ENCODE measurements at places on chromosomes 4 and X.

DNA sequence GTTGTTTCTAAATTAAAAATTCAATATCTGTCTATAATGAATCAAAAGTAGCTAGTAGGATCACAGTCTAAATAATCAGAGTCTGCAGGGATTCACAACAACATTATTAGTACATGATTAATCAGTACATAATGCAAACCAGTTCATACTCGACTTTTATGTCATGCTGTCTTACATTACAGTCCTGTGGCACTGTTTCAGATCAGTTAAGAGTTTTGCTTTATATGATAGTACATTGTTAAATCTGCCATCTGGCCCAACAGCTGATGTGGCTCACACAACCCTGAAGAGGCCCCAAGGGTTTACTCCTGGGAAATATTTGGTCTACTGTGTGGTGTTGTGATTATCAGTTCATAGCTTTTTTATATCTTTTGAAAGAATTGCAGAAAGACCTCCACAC, 247.1 kb upstream of the ETNPPL start:
- no peak for DNase-seq

- DNase-seq = no peak
These were observed 89.6 kb downstream of the KCNIP4 start for GRCh38 chr4:21858971-21859370.

- DNase-seq = no peak
These were observed 121.2 kb upstream of the GUCY1A1 start for GRCh38 chr4:155545456-155545855.

- DNase-seq = no peak
These were observed 102.0 kb downstream of the CBR4 start for GRCh38 chr4:168908093-168908492.

DNA sequence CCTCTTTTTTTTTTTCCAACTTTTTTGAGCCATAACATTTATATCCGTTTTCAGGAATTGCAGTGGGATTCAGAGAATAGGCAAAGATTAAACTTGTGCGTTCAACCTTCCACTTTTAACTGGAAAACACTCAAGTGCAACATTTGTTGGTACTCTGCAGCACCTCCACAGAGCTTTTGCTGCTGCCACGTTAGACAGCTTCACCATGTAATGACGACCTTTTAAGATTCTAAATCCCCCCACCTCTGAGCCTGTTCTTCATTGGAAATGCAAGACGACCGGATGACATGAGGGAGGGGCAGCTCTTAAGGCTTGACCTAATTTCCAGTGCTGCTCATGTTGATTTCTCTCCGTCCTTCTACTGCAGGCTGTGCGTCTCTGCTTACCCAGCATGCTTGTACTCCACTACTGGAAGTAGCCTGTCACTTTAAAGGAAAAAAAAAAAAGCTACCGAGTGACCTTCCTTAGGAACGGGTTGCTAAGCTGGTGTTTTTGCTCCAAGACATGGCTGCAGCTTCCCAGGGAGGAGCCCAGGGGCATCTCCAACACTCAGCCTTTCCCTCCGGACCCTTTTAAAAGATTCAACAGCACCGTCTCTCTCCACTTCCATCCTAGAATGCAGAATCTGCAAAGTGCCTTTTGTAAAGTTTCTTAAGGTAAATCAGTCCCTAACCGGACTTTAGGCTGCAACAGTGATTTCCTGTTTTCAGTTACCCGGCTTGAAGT, at the start of gene CC2D2A:
CC2D2A (plus strand) TSS at position 481 of the 726 bp plus-strand sequence. CDS start 6,051 bp downstream, outside the sequence.
- DNase-seq = no peak

DNA sequence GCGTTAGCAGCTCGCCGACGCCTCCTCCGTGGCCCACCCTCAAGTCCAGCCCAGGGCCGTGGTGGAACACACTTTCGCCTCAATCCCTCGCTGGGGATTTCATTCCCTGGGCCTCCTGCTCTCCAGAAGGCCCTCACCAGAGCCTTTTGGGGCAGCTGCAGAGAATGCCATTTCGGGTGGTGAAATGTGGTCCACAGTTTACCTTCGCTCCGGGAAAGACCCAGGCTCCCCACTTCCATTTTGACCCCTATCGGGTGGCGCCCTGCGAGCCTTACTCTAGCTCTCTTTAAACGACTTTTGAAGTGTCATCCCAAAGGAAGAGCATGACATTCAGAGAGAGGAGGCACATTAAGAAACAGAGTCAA, 496 bp downstream of the SH2D1A start:
- DNase-seq = no peak

DNA sequence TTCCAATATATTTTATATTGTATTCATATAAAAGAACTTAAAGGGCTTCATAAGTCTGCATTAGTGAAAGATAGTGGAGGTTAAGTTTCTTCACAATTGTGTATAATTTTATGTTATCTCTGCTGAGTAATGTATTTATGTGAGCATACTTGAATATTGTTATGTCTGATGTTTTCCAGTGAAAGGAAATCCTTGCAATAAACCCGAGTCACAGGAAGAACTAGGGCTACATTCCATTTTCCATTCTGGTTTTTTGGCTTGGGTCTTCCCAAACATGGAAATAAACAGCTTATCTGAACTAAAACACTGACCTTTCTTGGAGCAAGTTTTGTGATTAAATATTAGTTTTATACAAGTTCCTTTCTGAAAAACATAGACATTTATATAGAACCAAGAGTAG, 231.3 kb upstream of the GPRIN3 start:
- DNase-seq = no peak

GRCh38 chrX:130083656-130084382, 26.5 kb downstream of the ELF4 start:
- DNase-seq = no peak
